ENCODE measurements at places on chromosomes 12 and 14.

DNA sequence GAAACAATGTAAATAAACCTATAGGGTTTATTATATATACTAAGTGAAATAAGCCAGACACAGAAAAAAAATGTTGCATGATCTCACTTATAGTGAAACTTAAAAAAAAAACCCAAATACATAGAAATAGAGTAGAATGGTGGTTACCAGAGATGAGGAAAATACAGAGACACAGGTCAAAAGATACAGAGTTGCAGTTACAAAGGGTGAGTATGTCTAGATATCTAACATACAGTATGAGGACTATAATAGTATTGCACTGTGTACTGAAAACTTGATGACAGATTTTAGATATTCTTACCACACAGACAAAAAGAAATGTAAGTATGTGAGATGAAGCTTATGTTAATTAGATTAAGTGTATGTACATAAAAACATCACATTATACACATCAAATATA lies 28.1 kb downstream of the CLEC2D start:
- DNase-seq = no peak

- DNase-seq = no peak
Measured at GRCh38 chr12:765840-766239, 13.5 kb downstream of the WNK1 start.

GRCh38 chr12:96404696-96405095 lies 4.5 kb upstream of the CDK17 start:
- DNase-seq = no peak

DNA sequence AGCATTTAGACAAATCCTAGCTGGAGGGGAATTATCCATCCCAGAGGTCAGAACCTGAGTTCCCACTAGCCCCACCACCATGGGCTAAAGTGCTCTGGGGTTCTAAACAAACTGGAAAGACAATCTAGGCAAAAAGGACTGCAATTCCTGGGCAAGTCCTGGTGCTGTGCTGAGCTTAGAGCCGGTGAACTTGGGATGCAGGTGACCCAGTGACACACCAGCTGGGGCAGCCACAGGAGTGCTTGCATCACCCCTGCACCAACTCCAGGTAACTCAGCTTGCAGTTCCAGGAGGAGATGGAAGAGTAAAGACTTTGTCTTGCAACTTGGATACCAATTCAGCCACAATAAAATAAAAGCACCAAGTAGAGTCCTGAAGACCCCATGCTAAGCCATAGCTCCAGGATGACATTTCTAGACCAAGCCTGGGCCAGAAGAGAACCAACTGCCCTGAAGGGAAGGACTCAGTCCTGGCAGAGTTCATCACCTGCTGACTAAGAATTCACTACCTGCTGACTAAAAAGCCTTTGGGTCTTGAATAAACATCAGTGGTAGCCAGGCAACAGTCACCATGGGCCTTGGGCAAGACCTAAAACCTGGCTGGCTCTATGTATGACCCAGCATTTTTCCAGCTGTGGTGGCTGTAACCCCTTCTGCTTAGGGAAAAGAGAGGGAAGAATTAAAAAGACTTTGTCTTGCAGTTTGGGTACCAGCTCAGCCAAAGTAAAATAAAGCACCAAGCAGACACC lies 223.4 kb upstream of the DIO2 start:
- no peak for DNase-seq

GRCh38 chr12:69927164-69927563 lies 102.1 kb downstream of the MYRFL start:
- no peak for DNase-seq

GRCh38 chr12:45638386-45638785 lies 91.1 kb upstream of the ARID2 start:
- no peak for DNase-seq

GRCh38 chr12:121769831-121770301 lies 23.6 kb downstream of the RHOF start:
- no peak for DNase-seq

GRCh38 chr14:104294628-104294982 lies 156.2 kb downstream of the KIF26A start:
- DNase-seq = no peak

DNA sequence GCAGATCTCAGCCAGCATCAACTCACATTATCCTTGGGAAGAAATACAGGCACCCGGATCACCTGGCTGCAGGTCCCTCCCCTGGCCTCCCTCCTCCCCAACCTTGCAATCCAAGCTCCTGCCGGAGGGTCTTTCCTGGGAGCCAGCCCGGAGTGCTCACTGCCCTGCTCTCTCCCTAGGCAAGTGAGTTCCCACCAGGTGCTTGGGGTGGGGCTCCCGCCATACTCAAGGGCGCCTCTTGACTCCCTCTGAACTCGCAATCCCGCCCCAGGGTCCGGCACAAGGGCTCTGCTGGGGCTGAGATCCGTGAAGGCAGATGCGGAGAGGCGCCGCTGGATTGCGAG lies 1.2 kb upstream of the CEP170B start:
- no peak for DNase-seq

- no peak for DNase-seq
Measured at GRCh38 chr12:80064269-80064668, 35.1 kb upstream of the OTOGL start.

GRCh38 chr14:57420033-57420432 lies 29.6 kb downstream of the NAA30 start:
- DNase-seq = no peak

- no peak for DNase-seq
Measured at GRCh38 chr14:23121361-23121771, 2.3 kb upstream of the CEBPE start.

DNA sequence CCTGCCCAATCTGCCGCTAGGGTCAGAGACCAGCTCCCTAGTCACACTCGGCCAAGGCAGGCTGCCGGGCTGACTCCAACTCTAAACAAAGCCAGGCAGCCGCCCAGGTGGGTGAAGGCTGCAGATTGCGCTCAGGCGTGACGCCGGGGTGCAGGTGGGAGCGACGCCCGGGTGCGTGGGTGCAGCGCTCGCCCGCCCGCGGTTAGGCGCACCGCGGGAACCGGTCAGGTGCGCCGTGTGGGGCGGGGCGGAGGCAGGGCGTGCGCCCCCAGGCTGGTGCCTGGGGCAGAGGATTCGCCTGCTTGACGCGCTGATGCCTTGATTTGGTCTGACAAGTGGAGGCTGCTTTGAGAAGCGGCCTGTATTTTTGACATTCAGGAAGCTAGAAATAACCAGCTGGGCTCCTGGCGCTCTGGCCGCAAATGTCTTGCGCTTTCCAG lies 126.7 kb upstream of the HIF1A start:
- DNase-seq = no peak

DNA sequence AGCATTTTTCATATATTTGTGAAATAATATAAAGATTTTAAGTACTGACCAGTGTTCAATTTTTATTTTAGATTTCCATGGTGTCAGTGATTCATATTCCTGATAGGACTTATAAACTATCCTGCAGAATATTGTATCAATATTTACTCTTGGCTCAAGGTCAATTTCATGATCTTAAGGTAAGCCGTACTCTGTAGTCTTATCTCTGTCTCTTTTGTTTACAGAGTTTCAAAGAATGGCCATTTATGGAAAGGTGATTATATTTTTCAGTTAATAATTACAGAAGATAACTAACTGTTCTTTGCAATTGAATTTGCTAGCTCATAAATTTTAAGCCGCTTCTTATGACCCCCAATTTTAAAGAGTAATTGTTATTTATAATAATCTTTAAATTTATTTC lies 27.9 kb downstream of the CGRRF1 start:
- no peak for DNase-seq

DNA sequence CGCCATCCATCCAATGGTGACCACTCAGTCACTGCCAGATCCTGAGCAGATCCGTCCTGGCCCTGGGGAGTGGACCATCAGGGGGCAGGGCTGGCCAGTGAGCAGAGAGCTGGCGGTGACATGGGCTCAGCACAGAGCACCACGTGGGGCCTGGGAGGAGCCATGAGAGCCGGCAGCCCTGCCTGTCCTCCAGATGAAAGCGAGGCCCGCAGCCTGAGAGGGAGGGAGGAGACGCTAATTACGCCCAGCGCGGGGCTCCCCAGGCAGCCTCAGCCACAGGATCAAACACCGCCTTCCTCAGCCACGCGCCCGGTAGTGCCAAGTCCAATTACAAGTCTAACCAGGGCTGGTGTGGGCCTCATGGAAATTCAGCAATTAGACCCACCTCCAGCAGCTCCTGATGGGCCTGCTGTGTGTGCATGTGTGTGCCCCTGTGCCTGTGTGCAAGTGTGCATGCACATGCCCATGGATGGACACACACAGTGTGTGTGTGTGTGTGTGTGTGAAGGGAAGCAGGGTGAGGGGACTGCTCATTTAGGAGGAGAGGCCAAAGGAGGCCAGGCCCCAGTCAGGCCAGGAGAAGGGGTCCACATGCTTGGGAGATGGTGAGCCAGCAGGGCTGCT lies 68.0 kb downstream of the KIF26A start:
- DNase-seq = no peak

GRCh38 chr12:122934722-122935121 lies 31.5 kb downstream of the ABCB9 start:
- DNase-seq = no peak

DNA sequence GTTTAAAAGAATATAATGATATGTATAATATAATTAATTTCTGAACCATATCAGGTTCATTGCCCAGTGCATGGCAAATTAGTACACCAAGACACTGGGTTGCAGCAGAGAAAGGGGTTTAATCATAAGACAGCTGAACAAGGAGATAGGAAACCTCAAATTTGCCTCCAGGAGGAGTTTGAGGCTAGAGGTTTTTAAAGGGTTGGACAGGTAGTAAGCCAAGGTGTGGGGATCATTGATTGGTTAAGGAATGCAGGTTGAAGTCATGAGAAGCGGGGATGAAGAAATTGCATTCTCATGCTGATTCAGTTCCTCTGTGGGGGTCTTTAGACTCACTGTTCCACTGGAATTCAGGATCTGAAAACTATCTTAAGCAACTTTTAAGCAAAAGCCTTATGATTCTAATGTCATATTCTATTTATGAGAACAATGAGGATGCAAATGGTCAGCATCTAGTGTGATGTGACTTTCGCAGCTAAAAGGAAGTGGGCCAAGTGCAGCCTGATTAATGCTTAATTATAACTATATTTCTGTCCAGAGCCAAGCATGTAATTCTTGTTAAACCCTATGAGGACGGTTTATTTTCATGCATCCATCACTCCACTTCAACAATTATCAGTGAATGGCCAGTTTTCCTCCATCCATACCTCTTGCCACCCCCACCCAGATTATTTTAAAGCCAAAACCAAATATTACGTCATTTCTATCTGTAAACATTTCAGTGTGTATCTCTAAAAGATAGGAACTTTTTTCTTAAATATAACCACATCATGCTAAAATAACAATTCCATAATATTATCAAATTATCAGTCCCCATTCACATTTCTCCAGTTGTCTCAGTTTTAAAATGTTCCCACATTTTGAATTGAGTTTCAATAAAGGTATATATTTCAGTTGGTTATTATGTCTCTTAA lies 14.9 kb downstream of the RNF212B start:
- no peak for DNase-seq

- no peak for DNase-seq
Measured at GRCh38 chr14:94682061-94682516, 69.9 kb downstream of the SERPINA3 start.

DNA sequence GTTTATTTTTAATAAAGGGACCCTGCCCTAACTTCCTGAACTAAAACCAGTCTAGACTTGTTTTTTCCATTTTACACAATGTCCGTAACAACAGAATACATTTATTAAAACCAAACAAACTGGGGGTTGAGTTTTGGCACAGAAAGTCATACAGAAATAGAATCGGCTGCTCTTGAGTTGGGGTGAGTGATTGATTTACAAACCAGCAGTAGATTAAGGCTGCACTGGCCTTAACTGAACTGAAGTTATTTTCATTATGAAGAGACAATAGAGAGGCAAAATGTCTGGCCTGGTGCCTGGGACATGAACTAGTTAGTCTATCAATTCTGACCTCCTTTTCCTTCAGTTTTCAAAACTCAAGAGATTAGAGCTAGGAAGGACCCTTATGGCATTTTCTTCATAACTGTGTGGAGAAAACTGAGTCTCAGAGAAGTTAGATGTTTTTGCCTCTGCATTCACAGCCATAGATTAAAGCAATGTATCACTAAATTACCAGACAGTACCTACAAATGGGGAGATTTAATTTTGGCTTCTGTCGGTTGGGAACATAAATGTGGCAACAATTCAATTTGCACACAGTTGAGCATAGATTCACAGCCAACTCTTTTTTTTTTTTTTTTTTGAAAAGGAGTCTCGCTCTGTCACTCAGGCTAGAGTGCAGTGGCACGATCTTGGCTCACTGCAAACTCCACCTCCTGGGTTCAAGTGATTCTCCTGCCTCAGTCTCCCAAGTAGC lies 19.8 kb upstream of the MGP start:
- no peak for DNase-seq
